Vagina (tissue), 2 donors: ENCODE measurements at places on chromosomes 2 and 18.

DNA sequence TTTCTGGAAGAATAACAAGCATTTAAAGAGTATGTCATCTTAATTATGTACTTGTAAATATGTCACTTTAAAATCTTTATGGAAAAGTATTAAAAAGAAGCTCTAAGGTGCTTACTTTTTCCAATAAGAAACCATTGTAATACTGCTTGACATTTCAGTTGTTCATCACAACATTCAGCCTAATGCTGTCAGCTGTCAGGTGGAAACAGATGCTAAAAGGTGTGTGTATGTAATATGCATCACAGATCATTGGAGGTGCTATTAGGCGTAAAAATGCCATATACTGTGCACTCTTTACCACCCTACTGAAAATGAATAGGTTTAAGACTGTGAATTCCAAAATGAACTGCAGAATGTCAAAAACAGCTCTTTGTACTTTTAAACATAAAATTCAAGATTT, 40.3 kb downstream of the METTL8 start:
- DNase-seq, result no peak

GRCh38 chr2:111049792-111050640, 70.7 kb upstream of the BCL2L11 start:
- DNase-seq, result no peak

GRCh38 chr18:8627107-8627472, 17.9 kb downstream of the RAB12 start:
- DNase-seq, result no peak

DNA sequence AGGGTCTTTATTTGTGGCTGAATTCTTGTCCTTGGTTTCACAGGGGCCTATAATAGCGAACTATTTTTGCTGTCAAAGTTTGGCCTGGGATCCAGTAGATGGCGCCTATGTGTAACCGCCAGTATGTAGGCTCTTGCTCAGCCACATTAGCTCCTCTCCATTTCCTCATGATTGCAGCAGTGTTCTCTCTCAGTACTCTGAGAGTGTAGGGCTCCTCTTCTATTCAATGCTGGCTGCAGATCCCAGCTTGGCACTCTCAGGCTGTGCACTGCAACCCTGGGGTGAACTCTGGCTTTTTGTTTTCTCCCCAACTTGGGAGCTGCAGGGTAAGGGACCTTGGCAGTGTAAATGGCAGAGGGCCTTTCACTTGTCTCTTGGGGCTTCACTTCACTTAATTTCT, 344.6 kb upstream of the CHAC2 start:
- no peak for DNase-seq

- no peak for DNase-seq
Measured at GRCh38 chr2:121545257-121545656, 14.6 kb downstream of the RNU4ATAC start.

- DNase-seq, result no peak
Measured at GRCh38 chr2:240933048-240933965, 27.2 kb downstream of the CROCC2 start.

GRCh38 chr2:182444170-182444569, 17.3 kb upstream of the PDE1A start:
- no peak for DNase-seq

DNA sequence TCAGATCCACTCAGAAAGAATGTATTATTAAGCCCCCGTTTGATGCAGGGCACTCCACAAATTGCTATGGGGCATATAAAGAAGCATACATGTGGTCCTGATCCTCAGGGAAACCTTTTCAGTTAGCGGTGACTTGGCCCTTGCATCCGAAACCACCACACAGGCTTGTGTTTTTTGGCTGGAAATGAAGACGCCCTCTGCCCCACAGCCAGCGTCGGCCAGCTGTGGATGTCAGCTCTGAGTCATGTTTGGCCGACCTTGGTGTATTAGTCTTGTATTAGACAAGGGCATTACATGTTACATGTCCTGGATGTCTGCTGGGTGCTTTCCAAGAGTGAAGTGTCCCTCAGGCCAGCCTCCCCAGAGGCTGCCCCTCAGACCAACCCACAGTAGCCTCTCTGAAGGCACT, 107.6 kb upstream of the MAP3K20 start:
- no peak for DNase-seq

DNA sequence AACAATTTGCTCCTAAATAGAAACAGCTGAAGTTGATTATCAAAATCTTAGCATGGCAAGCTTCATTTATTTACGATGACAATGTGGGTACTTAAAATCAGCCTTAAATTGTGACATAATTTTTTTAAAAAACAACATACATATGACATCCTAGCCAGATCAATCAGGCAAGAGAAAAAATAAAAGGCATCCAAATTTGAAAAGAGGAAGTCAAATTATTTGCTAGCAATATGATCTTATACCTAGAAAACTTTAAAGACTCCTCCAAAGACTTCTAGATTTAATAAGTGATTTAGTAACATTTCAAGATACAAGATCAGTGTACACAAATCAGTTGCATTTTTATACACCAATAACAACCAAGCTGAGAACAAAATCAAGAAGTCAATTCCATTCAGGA, 14.3 kb upstream of the PPP3R1 start:
- no peak for DNase-seq

- DNase-seq, result peak; percentile 77
Measured at GRCh38 chr2:129779783-129780182, 199.7 kb upstream of the RAB6C start.

GRCh38 chr2:19854596-19855541, 46.9 kb downstream of the TTC32 start:
- no peak for DNase-seq

DNA sequence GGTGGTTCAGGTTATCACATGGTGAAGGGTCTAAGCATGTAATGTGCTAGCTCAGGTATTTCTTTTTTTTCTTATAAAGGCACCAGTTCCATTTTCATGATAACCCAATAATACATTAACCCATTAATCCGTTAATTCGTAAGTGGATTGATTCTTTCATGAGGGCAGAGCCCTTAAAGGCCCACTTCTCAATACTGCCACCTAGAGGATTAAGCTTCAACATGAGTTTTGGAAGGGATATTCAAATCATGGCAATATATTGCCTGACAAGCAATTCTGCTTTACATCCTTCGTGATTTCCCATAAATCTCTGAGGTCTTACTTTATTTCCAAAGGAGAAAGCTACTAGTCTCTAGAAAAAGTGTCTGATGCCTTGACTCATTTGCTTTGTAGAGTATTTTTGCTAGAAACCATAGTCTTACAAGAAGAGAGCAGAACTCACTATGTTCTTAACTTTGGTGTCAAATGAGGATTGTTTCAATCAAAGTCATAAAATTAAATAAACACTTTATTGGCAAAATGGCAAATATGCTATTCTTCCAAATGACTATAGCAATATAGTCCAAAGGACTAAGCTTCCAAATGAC, 271.3 kb downstream of the KCNS3 start:
- DNase-seq, result no peak

GRCh38 chr18:58117786-58118403, 73.9 kb downstream of the NEDD4L start:
- DNase-seq, result no peak

DNA sequence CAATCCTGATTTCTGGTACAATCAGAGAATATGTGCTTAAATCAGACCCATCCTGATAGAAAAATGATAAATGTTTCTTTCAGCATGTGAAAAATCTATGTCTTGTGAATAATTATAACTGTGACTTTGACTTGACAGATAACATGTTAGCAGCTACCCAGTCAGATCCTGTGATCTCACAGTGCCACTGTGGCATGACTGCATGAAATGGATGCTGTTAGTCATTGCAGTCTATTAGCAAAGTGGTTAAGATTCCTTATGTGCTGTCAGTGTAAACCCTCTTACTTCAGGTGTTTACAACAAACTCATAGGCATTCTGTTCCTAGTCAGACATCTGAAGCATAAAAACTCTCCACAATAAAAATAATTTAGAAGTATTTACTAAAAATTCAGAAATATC, 244.6 kb upstream of the RND3 start:
- DNase-seq, result no peak

GRCh38 chr2:120685066-120685973, 50.3 kb upstream of the GLI2 start:
- DNase-seq, result no peak

- no peak for DNase-seq
Measured at GRCh38 chr2:237939251-237939650, 27.6 kb upstream of the UBE2F start.

GRCh38 chr18:62717169-62717924, 2.0 kb downstream of the PHLPP1 start:
- no peak for DNase-seq

- DNase-seq, result no peak
Measured at GRCh38 chr2:28378679-28379584, 13.7 kb upstream of the FOSL2 start.

DNA sequence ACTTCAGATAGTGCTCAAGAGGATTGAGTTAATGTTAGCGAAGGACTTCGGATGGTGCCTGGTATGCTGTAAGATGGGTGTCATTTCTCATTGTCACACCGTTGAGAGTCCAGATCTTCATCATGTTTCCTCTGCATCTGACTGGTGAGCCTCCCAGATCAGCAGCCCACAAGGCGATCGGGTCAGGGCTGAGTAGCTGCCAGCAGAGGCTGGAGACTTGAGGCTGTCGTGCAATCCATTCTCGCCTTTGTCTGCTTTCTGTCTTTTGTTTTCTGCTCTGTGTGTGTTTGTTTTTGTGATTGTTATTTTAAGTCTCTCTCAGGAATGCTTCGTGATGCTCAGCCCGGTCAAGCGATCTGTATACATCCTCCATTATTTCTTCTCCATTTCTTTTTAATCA, 95.8 kb downstream of the TGOLN2 start:
- no peak for DNase-seq

DNA sequence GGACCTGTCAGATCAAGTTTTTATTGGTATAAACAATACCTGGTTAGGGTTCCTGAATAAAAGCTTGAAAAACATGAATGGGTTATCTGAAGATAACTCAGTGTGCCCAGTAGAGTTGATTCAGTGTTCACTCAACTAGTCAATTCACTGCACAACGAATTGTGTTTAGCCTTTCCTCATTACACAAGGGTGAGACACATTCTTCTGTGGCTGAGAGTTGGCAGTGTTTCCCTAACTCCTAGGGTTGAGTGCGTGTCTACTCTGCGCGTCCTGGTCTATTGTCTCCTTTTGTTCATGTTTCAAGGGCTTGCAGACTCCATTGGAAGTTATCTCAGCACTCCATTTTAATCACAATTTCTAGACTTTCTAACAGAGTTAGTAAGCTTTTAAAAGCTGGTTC, 32.8 kb upstream of the TMEM178A start:
- no peak for DNase-seq

DNA sequence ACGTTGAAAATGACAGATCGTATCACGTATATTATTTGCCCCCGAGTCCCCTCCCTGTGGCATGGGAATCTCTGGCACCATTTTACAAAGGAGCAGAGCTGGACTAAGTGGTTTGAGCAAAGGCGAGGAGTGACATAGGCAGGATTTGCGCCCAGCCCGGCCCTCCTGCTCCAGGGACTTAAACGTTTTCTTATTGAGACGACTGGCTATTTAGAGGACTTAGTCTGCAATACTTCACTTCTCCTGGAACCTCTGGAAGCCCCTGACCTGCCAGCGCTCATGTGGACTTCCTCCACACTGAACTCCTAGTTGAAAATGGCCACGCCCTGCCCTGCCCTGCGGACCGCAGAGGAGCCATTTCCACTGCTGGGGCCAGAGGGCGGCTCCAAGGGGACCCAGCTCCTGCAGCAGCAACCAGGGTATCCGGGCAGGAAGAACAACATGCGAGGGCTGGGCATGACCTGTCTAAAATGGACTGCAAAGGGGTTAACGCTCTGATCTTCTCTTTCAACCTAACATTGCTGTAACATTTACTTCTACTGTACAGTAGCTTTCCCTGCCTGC, 690.7 kb downstream of the LRP1B start:
- DNase-seq, result no peak

DNA sequence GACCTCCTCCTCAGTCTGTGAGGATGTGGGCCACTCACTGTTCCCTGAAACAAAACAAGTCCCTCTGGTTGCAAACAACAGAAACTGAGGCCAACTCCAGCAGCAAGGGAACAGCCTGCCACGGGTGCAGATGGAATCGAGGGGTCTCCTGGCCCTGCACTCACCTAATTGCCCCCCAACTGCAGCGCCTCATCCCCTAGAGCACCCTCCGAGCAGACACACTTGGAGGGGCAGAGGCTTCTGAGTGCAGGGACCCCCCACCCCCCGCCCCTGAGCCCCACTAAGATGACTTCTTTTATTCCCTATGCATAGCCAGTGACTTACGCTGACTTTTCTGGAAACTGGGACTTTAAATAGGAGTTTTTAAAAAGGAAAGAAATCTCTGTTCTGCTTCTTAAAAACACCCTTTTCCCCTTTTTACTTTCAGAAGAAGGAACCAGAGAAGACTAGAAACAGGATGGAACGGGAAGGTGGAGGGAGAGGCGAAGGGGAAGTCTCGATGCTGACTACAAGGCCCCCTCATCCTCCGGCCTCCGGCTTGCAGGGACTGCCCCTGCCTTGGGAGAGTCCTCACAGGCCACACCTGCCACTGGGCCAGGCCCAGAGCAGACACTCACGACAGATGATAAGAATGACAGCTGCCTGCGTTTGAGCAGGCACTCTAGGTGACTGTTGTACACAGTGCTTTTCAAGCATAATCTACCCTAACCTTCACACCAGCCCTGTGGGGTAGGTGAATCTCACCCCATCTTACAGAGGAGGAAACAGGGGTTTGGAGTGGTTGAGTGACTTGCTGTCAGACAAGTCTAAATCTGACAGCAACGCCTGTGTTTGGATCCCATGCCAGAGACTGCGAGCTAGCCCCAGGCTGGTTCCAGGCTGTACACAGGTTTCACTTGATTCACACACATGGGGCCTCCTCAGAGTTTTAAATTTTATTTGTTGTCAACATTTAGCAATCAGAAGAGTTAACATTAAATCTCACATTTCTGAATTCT, 28.2 kb upstream of the BIN1 start:
- no peak for DNase-seq

GRCh38 chr2:9637330-9637729, 6.5 kb upstream of the YWHAQ start:
- DNase-seq, result no peak

DNA sequence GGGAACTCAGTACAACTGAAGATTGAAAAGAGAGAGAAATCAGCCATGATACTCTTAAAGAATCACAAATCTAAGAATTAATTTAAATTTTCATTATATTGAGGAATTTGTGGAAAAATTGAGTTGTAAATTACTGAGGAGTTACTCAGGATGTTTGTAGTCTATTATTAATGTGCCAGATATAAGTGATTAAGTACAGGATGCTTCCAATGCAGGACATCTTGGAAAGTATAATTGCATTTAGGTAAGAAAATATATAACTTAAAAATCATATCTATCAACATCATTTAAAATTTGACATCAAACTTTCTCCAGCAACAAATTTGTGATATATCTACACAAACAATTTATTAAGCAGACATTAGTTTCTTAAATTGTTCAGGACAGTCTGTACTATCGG, 1.3 kb downstream of the CALCRL start:
- DNase-seq, result no peak
